T follicular helper cell (primary cell): ENCODE measurements at places on chromosomes 2 and 18.

- DNase-seq, result no peak
These were observed 133.5 kb downstream of the CDH20 start for GRCh38 chr18:61466736-61467135.

GRCh38 chr2:136384531-136385303 lies 266.8 kb upstream of the CXCR4 start:
- peak; percentile 36 for DNase-seq

GRCh38 chr18:23752796-23753195 lies 63.5 kb downstream of the LAMA3 start:
- DNase-seq, result no peak

- DNase-seq, result no peak
These were observed 114.1 kb downstream of the NDUFA10 start for GRCh38 chr2:239910851-239911640.

- no peak for DNase-seq
These were observed 226.3 kb upstream of the HDAC4 start for GRCh38 chr2:239626961-239627592.

DNA sequence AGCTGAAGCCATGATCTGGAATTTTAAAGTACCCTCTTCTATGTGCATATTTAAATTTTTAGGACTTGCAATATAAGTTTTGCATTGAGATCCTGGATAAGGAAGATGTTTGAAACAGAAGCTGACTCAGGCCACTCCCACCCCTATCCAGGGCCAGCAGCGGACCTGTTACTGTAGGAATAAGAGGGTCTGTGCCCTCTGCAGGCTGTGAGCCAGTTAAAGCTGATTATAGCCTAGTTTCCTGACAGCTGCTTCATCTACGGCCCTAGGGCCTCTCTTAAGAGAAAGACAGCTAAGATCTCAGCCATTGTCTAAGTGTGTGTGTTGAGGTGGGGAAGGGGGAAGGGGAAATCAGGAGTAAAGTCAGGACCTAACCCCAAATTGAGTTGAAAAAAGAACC lies 234.0 kb downstream of the HAUS1 start:
- DNase-seq, result no peak
